Fibroblast of the aortic adventitia (primary cell): ENCODE measurements at places on chromosomes 4 and X.

- no peak for DNase-seq
Measured at GRCh38 chr4:1246111-1246881, 2.6 kb downstream of the CTBP1 start.

DNA sequence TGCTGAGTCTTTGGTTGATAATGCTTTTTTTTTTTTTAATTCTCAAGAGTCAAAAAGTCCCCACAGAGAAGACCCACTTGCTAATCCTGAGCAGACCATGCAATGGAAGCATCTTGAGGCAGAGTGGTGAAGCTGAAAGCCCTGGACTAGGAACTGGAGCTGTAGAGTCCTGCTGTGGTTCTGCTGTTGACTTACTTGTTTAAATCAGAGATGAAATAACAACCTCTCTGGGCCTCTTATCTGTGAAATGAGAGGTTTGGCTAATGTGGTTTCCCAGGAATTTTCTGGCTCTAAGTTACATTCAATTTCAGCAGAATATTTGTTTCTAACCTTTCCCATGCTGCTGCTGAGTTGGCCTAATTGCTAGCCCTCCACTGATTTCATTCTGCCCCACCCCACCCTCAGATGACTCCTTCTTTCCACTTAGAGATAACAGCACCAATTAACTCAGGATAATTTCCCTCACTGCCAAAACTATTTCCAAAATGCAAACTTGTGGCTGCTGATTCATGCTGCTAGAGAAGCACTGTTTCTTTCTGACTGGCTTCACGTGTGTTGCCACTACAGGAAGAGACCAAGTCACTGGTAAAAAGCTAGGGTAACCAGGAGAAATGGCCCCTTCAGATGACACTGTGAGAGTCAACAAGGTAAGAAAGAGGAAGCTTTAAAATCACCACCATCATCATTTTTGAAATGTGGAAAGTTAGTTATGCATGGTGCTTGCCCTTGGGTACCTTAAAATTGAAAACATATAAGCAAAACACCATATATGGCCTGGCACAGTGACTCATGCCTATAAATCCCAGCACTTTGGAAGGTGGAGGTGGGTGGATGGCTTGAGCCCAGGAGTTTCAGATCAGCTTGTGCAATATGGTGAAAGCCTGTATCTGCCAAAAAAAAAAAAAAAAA lies 326.4 kb downstream of the DCHS2 start:
- DNase-seq = peak; percentile 96

DNA sequence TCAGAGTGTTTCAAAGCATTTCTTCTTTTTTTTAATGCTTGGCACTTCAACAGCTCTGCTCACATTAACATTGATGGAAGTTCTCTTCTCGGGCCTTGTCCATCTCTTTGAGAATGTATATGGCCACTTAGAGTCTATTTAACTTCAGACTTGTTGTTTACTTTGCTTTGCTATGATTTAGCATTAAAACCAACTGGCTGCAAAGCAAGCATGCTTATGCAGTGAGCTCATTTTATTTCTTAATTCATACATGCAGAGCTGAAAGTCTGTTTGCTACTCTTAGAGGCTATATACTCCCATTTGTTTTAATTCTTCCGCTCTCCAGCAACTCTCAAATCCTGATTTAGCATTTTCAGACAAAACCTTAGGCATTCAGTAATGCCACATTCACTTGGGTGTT lies 107.6 kb upstream of the PACRGL start:
- peak; percentile 5 for DNase-seq

DNA sequence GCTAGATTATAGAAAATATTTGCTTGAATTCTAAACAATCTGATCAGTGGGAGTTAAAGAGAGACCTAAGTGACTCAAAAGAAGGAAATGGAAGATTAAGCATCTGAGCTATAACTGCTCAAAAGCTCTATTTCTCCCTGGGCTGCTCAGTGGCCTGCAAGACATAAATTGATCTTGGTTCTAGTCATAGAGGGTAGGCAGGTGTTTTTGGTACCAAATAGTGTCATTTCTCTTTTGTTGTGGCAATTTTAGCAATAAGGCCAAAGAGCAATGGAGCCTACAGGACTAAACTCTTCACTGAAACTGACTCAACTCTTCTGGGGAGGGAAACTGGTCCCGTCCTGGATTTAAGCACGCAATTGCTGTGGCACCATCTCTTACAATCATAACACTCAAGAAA lies 33.9 kb upstream of the BMP2K start:
- DNase-seq = no peak

GRCh38 chr4:181952478-181952877 lies 290.7 kb upstream of the TENM3 start:
- DNase-seq = peak; percentile 83

DNA sequence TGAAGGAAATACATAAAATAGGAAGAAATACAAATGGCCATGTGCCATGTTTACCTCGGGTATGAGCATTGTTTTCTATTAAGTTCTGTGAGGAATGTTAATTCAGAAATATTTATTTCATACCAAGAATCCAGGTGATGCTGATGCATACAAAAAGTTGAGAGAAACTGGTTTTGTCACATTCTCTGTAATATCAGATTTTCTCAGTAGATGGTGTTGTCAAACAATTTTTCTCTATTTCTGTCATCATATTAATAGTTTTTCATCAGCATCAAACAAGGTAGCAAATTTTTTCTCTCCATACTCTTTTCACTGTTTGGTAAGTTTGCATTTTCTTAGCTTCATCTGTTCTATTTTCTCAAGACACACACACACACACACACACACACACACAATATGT lies 179.8 kb downstream of the KLHL4 start:
- no peak for DNase-seq

GRCh38 chr4:101667348-101667747 lies 123.2 kb upstream of the BANK1 start:
- peak; percentile 20 for DNase-seq

GRCh38 chr4:100079264-100079663 lies 111.0 kb downstream of the DDIT4L start:
- DNase-seq = no peak

DNA sequence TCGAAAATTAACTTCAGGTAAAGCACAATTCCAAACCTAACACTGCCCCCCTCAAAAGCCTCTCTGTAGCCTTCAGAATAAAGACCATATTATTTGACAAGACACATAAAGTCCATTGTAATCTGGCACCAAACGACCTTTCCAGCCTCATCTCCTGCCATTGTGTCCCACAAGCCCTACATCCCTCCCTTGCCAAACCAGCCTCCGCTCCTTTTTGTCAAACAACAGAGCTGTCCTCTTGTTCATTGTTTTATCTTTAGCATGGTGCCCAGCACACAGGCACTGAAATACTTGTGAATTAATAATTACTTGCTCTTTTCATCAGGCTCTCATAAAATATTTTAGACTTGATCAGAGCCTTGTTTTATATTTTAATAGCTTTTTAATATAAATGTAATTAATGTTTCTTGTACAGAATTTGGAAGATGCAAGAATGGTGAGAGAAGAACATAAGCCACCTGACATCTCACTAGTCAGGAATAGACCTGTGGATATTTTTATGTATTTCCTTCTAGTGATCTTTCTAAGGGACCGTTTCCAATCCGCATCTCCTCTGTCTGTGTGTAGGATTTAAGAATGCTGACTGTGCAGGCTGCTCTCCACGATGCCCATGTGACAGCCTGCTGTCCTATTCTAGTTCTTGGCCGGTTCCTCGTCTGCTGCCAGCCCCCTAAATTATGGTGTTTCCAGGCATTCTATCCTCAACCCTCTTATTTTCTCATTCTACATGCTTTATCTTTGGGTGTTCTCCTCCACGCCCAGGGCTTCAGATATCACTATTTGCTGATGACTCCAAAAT lies 3.0 kb upstream of the IRF2 start:
- DNase-seq = no peak
